ENCODE measurements at places on chromosomes 16 and 17. TPM values are rescaled to one million over a fixed set of nuclear protein-coding genes. Genes with fewer than 3 reads are reported as not detected.

The RMI2 gene
- 5.7 TPM for total RNA-seq

The CTRB1 gene
- total RNA-seq = 0.75 TPM

The LHX1 gene
- not detected for total RNA-seq

The CXCL16 gene
- total RNA-seq = 1.7 TPM

The GCGR gene
- not detected for total RNA-seq

The MRPL12 gene
- 10.2 TPM for total RNA-seq

The BCL7C gene
- total RNA-seq = 47.6 TPM

DNA sequence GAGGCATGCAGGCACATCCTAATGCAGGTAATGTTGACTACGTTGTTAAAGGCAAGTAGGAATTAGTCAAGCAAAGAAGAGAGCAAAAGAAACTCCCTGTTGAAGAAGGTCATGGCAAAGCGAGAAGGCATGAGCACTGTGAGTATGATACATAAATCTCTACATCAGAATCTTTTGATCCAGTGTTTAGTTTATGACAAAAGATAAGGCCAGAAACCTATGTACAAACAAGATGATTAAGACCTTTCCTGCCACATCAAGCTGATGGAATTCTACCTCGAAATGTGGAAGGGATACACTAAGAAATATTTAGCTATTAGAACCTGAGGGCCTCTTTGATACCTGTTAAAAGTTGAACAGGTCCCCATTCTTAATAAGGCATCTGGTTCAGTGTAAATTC is 20.2 kb downstream of the SYCE1L start:
- no peak for DNase-seq
- H3K4me3 ChIP-seq = no peak overlapping the region
- H3K27ac ChIP-seq = no peak overlapping the region
- no peaks in the 10 kb centered on the region for H3K36me3 ChIP-seq

DNA sequence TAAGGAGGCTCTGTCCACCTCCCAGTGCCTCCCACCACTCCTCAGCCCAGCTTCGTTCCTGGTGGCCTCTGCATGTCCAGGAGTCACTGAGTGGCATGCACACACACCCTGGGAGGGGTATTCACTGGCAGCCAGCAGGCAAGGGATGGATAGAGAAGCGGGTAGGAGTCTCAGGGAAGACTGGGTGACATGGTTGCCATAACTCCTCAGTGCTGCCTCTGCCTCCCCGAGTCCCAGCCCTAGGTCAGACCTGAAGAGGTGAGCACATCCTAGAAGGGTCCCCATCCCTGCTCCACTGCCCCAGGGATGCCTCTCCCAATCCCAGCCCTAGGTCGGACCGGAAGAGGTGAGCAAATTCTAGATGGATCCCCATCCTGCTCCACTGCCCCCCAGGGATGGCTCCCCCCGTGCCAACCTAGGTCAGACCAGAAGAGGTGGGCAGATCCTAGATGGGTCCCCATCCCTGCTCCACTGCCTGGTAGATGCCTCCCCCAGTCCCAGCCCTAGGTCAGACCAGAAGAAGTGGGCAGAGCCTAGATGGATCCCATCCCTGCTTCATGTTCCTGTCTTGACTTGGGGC is 197.0 kb downstream of the IRF8 start:
- H3K36me3 ChIP-seq = no peaks in the 10 kb centered on the region
- no peak for DNase-seq
- H3K4me1 ChIP-seq = peaks cover 3% of the 10 kb centered on the region
- H3K27ac ChIP-seq = no peak overlapping the region
- H3K4me3 ChIP-seq = no peak overlapping the region

DNA sequence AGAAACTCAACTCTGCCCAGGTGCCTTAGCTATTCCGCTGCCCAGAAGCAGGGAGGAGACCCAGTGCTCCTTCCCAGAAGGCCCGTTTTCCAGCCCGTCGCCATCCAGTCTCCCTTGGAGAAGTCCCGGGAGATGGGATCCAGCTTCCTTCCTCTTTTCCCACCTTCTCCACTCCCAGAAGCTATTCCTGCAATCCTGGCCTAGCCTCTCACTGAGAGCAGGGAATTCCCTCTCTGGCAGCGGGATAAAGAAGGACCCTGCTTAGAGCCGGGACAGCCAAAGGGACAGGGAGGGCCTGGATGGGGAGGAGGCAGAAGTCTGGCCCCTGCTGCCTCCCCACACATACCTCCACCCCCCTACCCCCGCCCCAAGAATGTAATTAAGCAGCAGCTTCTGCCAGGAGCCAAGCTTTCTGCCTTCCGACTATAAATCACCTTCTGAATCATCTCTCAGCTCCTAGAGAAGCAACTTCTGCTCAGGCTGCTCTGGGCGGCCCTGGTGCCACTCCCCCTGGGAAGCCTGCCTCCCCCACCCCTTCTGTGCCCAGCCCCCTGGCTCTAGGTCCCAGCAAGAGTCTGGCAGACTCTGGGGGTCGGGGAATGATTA is 6.4 kb downstream of the WNT3 start:
- DNase-seq = no peak
- peaks cover 57% of the 10 kb centered on the region for H3K27me3 ChIP-seq

DNA sequence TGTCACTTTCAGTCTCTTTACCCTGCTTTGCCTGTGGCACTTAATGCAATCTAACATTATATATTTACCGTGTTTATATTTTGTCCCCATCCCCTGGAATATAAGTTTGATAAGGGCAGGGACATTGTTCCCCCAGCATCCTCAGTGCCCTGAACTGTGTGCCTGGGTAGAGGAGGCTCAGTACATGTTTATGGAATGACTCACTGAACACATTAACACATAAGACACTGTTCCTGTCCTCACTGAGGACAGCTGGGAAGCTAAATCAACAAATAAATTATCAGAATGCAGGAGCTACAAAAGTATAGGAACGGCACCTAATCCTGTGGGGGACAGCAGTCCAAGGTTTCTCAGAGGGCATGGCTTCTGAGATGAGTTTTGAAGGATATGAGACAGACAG is 27.8 kb downstream of the GRIN2A start:
- no peaks in the 10 kb centered on the region for H3K27me3 ChIP-seq
- H3K4me1 ChIP-seq = no peaks in the 10 kb centered on the region
- no peak for DNase-seq
- no peak overlapping the region for H3K4me3 ChIP-seq

DNA sequence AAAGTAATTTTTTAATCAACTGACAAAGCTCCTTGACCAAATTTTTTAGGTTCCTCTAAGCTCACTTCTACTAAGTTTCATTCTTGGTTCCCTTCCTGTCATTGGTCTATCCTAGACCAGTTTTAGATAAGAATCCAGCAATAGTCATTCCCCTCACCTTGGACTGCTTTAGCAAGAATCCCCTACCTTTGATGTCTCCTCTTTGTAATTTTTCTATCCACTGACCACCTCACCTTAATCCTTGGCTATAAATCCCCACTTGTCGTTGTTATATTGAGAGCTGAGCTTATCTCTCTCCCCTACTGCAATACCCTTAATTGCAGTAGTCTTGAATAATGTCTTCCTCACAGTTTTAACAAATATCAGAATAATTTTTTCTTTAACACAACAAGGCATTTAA is 107.2 kb downstream of the USP32 start:
- peaks cover 11% of the 10 kb centered on the region for H3K36me3 ChIP-seq
- no peak for DNase-seq
- no peak overlapping the region for H3K27ac ChIP-seq

GRCh38 chr17:80545499-80545826 is 825 bp downstream of the RPTOR start:
- H3K4me1 ChIP-seq = peaks cover 6% of the 10 kb centered on the region
- peak overlapping the region; percentile 93 for H3K4me3 ChIP-seq
- DNase-seq = no peak
- no peak overlapping the region for H3K27ac ChIP-seq

DNA sequence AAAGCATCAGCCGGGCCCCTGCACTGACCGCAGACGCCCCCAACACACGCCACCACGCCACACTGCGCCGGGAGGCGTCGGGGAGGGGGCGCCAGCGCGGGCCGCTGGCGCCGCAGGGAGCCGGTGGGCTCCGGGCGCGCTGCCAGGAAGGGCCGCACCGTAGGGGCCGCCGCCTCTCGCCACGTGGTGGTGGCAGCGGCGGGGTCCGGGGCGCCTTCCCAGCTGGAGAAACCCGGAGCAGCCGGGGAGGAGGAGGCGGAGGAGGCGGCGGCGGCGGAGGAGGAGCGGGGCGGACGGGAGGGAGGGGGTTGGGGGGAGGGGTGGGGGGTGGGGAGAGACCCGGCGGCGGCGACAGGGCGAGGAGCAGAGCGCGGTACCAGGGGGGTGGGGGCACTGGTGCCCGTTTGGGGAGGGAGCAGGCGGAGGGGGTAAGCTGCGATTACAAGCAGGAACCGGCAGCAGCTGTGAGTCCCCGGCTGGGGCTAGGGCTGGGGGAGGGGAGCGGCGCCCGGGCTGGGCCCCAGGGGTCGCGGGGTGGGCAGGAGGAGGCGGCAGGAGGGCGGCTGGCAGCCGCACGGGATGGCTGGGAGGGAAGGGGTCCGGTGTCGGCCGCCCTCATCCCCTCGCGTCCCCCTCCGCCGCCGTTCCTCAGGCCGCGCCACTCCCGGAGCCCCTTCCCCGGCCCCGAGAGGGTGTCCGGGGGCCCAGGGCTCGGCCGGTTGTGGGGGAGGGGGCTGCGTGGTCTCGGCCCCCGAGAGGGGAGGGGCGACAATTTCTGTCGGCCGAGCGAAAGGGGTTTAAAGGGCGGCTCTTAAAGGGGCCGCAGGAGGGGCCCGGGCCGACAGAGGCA is at the start of gene TBKBP1:
Gene TBKBP1 (plus strand): TSS at position 431 of the 850 bp plus-strand sequence. CDS start 1,952 bp downstream, outside the sequence.
- peak; percentile 93 for DNase-seq
- H3K27ac ChIP-seq = peak within 1 kb of the TSS; percentile 77
- H3K36me3 ChIP-seq = peaks cover 17% of the 10 kb centered on the region
- peak within 1 kb of the TSS; percentile 57 for H3K4me3 ChIP-seq
- H3K4me1 ChIP-seq = peaks cover 32% of the 10 kb centered on the region

- H3K36me3 ChIP-seq = no peaks in the 10 kb centered on the region
- H3K27me3 ChIP-seq = peaks cover 2% of the 10 kb centered on the region
- no peaks in the 10 kb centered on the region for H3K4me1 ChIP-seq
These were observed 112.0 kb downstream of the LITAF start for GRCh38 chr16:11474617-11475291.

- H3K27me3 ChIP-seq = no peaks in the 10 kb centered on the region
- no peaks in the 10 kb centered on the region for H3K36me3 ChIP-seq
- H3K4me1 ChIP-seq = no peaks in the 10 kb centered on the region
- H3K27ac ChIP-seq = no peak overlapping the region
- no peak for DNase-seq
These were observed 28.0 kb downstream of the NFAT5 start for GRCh38 chr16:69593751-69594255.

DNA sequence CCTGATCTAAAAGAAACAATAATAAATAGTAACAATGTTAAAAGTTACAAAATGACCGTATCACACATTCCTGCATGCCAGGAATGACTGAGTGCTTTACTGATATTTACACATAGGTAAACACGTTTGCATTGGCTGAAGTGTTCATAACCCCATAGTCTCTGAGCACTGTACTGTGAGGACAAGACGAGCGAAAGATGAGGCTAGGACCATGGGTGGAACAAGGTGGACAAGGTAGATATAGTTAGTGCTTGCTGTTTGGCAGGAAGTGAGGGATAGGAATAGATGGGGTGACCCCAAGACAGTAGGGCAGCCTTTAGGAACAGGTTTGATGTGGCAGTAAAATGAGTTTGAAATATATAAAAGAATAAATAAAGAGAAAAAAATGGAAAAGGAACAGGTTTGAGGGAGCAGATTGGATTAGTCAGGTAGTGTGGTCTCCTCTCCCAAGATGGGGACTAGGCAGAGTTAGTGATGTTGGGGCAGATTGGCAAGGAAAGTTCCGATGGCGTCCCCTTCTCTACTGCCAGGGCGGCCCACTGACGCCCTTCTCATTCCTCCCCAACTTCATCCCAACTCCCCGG is 452 bp upstream of the E2F4 start:
- H3K36me3 ChIP-seq = peaks cover 33% of the 10 kb centered on the region
- no peak overlapping the region for H3K27ac ChIP-seq
- H3K27me3 ChIP-seq = no peaks in the 10 kb centered on the region
- H3K4me1 ChIP-seq = peaks cover 67% of the 10 kb centered on the region

GRCh38 chr16:85077039-85077438 is 35.2 kb downstream of the CIBAR2 start:
- H3K27ac ChIP-seq = no peak overlapping the region
- H3K4me1 ChIP-seq = peaks cover 12% of the 10 kb centered on the region
- peaks cover 5% of the 10 kb centered on the region for H3K36me3 ChIP-seq
- no peak overlapping the region for H3K4me3 ChIP-seq

DNA sequence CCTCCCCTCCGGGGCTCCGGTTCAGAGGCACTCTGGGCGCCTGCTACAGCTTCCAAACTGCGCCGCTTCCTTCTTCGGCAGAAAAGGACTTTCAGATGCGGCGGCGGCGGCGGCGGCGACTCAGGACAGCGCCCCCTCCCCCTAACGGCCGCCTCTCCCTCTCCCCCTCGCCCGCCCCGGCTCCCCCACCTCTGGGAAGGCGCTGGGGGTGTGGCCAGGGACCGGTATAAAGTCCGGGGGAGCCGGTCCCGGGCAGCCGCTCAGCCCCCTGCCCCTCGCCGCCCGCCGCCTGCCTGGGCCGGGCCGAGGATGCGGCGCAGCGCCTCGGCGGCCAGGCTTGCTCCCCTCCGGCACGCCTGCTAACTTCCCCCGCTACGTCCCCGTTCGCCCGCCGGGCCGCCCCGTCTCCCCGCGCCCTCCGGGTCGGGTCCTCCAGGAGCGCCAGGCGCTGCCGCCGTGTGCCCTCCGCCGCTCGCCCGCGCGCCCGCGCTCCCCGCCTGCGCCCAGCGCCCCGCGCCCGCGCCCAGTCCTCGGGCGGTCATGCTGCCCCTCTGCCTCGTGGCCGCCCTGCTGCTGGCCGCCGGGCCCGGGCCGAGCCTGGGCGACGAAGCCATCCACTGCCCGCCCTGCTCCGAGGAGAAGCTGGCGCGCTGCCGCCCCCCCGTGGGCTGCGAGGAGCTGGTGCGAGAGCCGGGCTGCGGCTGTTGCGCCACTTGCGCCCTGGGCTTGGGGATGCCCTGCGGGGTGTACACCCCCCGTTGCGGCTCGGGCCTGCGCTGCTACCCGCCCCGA is at the start of gene IGFBP4:
Gene IGFBP4 (plus strand): TSS at position 255 of the 792 bp plus-strand sequence. CDS start 286 bp downstream, at position 541.
- H3K4me1 ChIP-seq = peaks cover 51% of the 10 kb centered on the region
- H3K36me3 ChIP-seq = peaks cover 7% of the 10 kb centered on the region
- peaks cover 16% of the 10 kb centered on the region for H3K27me3 ChIP-seq
- peak within 1 kb of the TSS; percentile 78 for H3K4me3 ChIP-seq
- peak; percentile 94 for DNase-seq

DNA sequence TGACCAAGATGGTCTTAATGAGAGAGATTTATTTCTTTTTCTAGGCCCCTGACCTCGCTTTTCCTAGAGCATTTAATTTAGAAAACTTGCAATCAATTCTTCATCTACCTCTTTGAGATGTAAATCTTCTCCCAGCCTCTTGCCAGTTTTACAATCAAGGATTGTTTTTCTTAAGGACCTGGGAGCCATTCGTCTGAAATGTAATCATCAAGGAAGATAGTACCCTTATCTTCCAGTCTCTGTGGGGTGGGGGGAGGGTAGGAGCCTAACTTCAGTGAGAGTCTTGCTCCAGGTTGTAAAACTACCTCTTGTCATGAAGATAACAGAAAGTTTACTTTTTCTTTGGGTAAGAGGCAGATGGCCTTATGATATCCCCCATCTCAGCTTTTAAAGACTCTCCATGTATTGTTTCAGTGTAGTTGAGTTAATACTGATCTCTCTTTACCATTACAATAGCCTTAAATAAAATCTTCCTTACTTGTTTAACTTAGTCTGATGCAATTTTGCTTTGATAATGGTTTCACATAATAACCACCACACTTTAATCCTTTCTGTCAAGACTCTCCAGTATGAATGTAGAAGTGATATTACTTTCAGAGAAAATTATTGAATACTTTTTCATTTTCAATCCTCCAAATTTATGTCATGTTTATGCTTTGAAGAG is 110.2 kb upstream of the CPHXL start:
- no peaks in the 10 kb centered on the region for H3K27me3 ChIP-seq
- no peak overlapping the region for H3K4me3 ChIP-seq
- no peaks in the 10 kb centered on the region for H3K36me3 ChIP-seq
- no peaks in the 10 kb centered on the region for H3K4me1 ChIP-seq
- no peak for DNase-seq
- H3K27ac ChIP-seq = no peak overlapping the region

- H3K4me1 ChIP-seq = peaks cover 44% of the 10 kb centered on the region
- DNase-seq = peak; percentile 95
- no peaks in the 10 kb centered on the region for H3K27me3 ChIP-seq
These were observed 45.9 kb downstream of the ABAT start for GRCh38 chr16:8720080-8720966.

All from muscle of leg (tissue), 16 donors.